ENCODE measurements at places on chromosomes 16 and 17.

GRCh38 chr17:29584452-29585079 lies 4.9 kb downstream of the GIT1 start:
- DNase-seq, result no peak

GRCh38 chr17:50375858-50376538 lies 3.0 kb downstream of the EME1 start:
- no peak for DNase-seq

GRCh38 chr17:73489991-73490390 lies 154.3 kb downstream of the SDK2 start:
- DNase-seq, result no peak

DNA sequence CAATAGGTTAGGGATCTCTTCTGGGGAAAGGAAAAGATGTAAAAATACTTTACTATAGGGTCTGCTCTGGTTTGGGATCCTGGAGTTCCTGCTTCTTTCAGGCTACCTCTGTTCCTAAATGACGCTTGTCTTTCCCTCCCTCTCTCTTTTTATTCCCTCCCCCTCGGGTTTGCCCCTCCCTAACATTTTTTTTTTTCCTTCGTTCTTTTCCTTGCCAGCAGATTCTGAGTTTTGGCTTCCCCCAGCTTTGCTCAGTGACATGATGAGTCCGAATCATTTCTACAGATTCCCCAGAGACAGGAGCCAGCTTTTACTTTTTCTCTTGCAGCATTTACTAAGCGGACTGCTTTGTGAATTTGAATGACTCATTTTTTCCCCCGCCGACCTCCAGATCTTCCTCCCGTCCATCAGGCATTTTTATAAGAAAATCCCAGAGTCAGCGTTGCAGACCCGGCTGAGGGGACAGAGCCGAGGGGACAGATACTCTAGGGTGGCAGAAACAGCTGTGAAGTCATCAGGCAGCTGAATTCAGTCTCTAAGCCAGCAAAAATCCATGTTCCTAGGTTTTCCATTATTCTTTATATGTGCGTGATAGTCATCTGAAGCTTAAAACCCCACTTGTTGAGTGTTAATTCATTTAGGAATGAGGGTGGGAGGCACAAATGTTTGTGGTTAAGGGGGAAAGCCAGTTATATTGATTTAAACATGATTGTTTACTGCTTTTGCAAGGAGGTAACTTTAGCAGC lies at the start of gene TMEM100:
TSS of gene TMEM100 (minus strand) at position 123 of the 746 bp plus-strand sequence. CDS start 1,794 bp downstream, outside the sequence.
- no peak for DNase-seq

DNA sequence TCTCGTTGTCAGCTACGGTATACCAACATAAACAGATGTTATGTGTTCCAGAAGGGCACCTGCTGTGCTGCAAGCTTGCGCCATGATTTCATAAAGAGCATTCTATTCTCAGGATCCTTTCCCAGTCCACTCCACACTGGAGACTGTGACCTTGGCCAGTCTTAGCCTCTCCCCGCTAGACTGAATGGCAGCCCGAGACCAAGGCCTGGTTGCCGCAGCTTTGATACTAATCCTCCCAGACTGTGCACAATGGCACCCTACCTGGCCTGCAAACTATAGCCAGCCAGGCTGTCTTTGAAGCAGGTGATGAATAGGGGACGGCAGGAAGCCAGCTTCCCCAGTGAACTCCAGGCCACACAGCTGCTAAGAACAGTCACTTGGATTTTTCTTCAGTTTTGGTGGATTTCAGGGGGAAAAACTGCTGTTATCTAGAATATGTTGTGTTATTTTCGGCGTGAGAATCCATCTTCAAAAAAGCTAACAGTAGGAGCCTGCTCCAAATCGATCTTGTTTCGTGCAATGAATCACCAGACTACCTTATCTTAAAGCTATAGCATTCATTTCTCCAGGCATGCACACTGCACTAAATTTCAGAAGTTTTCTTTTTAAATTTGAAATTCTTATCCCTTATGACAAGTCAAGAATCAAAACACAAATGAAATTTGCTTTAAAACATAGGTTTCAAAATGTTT lies 289.0 kb downstream of the CEP112 start:
- DNase-seq, result no peak

DNA sequence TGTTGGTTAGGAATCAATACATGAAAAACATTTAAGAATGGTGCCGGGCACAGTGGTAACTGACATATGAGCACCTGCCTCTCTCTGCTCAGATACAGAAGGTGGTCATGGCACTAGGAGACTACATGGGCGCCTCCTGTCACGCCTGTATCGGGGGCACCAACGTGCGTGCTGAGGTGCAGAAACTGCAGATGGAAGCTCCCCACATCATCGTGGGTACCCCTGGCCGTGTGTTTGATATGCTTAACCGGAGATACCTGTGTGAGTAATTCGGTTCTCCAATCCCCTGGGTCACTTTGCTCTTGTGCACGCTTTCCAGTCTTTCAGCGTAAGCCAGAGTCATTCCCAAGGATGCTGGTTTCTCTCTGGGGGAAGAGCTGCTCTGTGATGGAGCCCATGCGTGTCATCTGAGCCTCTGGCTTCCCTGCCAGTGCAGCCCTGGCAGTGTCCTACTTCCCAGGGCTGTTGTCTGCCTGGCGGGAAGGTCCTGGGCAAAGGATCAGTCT lies 3.0 kb upstream of the CD68 start:
- no peak for DNase-seq

DNA sequence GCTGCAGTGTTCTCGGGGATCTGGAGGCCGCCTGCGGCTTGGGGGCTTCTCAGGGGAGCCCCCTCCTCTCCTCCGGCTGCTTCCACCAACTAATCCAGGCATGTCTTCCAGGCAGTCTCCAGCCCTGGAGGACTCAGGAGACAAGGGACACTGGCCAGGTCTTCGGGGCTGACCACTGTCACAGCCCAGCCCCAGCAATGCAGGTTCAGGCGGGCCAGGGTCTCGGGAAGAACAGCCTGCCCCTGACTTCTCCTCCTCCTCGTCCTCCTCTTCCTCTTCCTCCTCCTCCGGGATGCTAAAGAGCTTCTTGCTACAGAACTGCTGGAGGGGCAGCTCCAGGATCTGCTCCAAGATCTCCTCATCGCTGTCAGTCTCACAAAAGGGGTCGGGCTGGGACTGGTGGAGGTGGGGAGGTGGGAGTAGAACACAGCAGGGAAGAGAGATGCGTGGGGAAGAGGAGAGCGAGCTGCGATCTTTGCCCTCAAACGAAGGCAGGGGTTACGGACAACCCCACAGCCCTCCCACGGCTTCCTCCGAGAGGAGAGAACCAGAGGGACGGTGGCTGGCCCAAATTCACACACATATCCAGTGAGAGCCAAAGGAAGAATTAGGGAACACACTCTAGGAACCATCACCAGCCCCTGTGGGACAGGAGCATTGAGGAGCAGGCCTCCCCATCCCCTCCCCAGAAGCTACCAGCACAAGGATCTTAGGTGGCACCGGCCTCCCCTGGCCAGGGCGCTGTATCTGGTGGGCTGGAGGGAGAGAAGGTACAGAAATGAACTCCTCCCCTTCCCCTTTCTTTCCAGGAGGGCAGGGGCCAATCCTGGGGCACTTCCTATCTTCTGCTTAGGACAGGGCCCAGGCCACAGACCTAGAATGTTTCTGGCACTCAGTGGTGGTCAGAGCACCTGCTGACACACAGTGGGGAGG lies 19.3 kb downstream of the TSPOAP1 start:
- no peak for DNase-seq

GRCh38 chr17:57623620-57624019 lies 121.5 kb downstream of the CCDC182 start:
- DNase-seq, result no peak

GRCh38 chr17:42289611-42290181 lies 1.4 kb downstream of the STAT5A start:
- DNase-seq, result peak; percentile 67

DNA sequence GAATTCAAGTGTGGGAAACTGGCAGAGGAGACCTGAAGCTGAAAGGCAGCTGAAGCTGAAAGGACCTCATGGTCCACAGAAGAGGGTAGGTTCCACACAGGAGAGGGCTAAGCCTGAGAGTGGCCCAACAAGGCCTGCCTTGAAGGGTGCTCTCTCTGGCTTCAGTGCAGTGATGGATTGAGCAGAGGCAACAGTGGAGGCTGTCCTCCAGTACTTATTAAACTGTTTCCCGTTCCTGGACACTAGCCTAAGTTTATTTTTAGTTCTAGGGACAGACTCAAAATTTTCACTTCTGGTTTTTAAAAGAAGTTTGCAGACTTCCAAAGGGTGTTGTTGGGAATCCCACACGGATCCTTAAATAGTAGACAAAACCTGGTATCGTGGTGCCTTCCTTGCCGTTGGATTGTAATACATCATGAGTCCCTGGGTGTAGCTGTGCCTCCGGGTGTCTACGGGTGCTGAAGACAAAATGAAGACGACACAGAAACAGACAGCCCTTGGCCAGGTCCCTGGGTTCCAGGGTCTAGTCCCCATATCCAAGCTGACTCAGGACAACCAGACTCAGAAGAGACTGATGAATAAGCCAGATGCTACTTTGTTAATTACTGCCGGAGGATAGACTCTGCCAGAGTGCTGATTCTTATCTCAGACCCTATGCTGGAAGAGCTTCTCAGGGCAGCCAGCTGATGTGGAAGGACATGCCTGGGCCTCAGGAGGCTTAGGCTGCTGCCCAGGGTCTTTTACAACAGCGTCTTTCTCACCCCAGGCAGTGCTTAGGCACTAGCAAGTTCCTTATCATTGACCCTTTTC lies 7.1 kb upstream of the CMTM4 start:
- DNase-seq, result no peak

GRCh38 chr16:87963400-87963799 lies 12.2 kb downstream of the BANP start:
- DNase-seq, result peak; percentile 56

GRCh38 chr17:15957608-15958307 lies 12.8 kb downstream of the ADORA2B start:
- DNase-seq, result no peak

GRCh38 chr17:7048968-7049367 lies 5.1 kb upstream of the SLC16A11 start:
- no peak for DNase-seq

DNA sequence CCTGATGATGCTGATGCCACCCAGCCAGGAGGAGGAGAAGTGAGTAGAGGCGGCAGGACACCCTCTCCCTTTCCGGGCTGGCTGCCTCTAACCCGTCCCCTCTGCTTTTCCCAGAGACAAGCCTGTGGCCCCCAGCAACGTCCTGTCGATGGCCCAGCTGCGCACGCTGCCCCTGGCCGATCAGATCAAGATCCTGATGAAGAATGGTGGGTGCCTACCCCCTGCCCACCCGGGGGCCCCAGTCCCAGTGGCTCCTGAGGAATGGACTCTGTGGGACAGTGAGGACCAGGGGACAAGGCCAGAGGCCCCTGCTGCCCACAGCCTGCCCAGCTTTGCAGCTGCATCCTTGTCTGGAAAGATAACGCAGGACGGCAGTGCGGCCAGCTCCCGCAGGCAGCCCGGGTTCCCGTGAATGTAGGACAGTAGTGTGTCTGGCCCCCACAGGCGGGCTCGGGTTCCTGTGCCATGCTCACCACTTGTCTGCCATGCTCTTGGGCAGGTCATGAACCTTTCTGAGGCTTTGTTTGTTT lies 19.9 kb downstream of the POLR3E start:
- no peak for DNase-seq

GRCh38 chr16:80606221-80606766 lies 65.5 kb downstream of the DYNLRB2 start:
- DNase-seq, result no peak

DNA sequence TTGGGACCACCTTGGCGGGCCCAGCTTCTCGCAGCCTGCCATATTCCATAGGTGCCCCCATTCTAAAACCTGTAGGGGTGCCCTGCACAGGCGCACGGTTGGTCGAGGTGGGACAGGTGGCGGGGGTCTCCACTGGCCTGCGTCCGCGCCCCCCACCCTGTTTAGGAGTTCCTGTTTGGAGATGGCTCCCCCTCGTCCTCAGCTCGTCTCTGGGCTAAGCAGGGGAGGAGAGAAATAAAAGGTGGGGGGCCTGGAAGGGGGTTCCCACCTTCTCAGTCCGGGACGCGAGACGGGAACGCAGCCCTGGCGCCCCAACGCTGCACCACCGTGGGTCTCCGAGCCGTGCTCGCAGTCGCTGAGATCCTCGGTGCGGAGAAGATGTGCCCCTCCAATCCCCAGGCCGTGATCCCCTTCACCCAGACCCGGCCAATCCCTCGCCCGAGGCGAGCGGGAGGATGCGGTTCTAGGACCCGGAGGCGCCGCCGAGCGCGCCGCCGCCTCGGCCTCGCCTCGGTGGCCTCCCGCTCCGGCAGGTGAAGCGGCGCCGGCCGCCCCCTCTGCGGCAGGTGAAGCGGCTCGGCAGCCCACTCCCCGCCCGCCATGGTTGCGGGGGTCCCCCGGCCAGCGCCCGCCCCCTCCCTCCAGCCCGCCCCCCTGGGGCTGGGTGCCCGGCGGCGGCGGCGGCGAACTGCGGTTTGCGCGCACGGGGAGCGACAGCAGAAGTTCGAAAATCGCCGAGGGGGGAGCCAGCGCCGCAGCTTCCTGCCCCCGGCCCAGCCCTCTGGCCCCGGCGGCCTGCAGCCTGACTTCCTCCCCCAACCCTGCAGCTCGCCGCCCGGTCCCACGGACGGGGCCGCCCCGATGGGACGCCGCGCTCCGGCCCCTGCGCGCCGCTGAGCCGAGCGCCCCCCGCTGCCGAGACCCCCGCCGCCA lies at the start of gene FMNL1:
TSS of gene FMNL1 (plus strand) at position 805 of the 933 bp plus-strand sequence. CDS start 240 bp downstream, outside the sequence.
- DNase-seq, result peak; percentile 34

GRCh38 chr16:62642677-62643076 lies 606.4 kb upstream of the CDH8 start:
- DNase-seq, result no peak

DNA sequence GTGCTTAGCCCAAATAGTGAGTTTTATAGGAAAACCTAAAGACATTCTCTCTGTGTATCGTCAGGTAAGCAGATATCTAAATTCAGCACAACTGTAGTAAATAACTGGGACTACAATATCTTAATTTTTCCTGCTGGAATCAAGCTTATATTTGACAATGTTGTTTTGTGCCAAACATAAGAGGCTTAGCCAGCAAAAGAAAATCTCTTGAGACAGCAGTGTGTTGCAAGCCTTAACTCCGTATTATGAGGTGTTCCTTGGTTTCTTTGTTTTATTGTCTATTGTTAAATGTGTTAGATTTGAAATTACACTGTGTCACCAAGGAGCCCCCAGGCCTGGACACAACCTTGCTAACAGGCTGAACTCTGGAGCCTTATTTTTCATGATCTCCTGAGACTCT lies 1570.6 kb upstream of the GOT2 start:
- DNase-seq, result no peak

DNA sequence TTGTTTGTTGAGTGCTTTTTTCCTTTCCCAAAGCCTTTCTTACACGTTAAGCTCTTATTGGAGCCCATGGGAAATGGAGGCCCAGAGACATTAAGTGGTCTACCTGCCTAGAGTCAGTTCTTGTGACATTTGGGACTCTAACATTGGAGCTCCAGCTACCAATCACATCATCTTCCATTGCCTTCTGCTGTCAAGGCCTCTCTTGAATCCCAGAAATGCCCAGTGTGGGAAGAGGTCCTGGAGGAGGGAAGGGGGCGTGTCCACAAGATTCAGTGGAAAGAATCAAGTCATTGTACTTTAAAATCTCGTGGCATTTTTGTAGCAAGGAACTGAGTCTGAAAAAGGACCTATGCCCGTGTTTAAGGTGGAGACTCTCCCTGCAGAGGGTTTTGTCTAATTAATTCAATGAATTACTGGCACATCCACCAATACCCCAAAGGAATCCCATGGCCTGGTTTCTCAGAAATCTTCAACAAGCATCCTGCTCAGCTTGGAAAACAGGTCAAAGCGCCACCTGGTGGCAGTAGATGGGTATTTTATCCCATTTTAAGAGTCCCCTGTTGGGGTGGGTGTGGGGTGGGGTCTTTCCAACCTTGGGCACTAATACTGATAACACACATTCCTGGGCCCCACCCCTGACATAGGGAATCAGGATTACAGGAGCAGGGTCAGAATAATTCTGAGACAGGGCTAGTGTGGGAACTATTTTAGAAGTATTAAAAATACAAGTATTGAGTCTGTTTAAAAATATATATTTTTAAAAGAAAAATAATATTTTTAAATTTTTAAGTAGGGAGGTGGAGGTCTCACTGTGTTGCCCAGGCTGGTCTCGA lies 24.6 kb downstream of the GPT2 start:
- DNase-seq, result peak; percentile 37

Measured in stimulated activated CD4-positive, alpha-beta T cell treated with anti-CD3 and anti-CD28 coated beads, Interleukin-4, amount 100 ng/mL, for 48 hours (primary cell).